ENCODE measurements at places on chromosomes 4 and X.

- no peak for DNase-seq
These were observed at the start of gene FAM149A for GRCh38 chr4:186104114-186104889. TSS of gene FAM149A (plus strand) at chr4:186104704.

DNA sequence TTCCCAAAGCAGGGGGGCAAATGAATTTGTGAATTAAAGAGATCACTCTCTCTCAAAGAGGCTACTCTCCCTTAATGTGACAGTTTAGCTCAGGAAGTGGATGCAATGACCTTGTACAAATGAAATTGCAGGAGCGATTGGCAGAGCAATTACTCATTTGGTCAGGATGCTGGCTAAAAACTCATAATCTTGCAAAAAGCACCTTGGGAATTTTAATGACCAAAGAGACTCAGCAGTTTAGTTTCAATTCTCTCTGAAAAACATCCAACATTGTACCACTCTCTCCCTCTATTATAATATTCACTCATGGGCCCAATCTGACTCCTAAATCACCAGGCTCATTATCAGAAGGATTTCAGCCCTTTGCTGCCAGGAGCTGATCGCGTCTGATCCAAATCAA lies 26.1 kb downstream of the PDGFC start:
- no peak for DNase-seq

DNA sequence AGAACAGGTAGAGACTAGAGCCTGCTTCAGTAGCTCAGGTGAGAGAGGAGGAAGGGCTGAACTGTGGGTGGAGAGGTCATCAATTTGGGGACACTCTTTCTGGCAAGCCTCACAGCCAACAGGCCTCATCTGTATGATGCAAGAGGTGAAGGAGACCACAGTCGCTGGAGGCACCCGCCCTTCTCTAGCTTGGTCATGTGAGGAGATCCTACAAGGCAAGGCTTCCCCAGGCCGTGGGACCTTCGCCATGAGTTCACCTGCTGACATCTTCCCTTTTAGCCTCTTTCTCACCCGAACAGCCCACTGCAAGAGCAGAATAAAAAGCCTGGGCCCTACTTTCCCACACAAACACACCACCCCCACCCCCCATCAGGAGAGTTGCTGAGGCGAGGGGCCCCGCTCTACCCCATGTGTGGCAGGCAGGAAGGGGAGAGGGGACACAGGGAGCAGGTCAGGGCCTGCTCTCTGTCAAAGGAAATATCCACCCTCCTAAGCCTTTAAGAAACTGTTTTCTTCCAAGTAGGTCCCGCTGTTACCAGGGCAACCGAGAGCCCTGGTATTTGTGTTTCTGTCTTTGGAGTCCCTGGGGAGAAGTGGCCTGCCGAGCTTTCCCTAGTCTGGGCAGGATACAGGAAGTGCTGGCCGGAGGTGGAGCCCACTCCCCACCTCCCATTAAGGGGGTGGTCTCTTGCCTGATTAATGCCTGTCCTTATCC lies 8.1 kb downstream of the RTL5 start:
- DNase-seq = no peak

GRCh38 chr4:7938609-7939376 lies 868 bp downstream of the AFAP1 start:
- no peak for DNase-seq

DNA sequence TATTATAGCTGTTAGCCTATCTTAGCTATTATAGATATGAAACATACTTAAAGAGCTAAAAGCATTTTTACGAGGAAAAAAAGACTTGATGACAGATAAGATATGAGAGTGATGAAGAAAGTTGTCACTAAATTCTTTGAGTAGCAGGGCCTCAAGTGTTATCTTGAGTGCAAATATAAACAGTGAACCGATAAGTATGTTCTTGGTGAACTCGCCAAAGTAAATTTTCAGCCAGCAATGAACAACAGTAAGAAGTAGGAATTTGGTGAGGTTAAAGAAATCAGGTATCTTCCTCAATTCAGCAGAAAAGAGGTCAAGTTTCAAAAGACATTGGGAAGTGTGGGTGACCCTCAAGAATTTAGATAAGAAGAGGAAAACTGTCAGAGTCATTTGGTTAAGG lies 471.8 kb upstream of the FTHL17 start:
- DNase-seq = no peak

DNA sequence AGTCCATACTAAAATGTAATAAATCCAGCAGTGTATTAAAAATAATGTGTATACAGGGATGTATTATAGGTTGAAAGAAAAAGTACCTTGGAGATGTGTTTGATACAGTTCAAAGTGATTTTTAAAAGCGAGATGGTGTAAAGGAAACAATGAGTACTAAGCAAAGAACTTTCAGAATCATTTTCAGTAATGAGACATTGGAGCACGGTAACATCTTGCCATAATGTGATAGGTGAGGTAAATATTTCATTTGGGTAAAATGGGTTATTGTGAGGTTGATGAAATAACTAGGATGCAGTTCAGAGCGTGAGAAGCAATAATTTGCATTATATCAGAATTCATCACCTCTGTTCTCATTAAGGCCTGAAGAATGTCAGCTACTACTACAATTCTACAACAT lies 25.9 kb downstream of the EIF2S3 start:
- no peak for DNase-seq

- no peak for DNase-seq
These were observed 42.0 kb upstream of the FBXW7 start for GRCh38 chr4:152577708-152578396.

DNA sequence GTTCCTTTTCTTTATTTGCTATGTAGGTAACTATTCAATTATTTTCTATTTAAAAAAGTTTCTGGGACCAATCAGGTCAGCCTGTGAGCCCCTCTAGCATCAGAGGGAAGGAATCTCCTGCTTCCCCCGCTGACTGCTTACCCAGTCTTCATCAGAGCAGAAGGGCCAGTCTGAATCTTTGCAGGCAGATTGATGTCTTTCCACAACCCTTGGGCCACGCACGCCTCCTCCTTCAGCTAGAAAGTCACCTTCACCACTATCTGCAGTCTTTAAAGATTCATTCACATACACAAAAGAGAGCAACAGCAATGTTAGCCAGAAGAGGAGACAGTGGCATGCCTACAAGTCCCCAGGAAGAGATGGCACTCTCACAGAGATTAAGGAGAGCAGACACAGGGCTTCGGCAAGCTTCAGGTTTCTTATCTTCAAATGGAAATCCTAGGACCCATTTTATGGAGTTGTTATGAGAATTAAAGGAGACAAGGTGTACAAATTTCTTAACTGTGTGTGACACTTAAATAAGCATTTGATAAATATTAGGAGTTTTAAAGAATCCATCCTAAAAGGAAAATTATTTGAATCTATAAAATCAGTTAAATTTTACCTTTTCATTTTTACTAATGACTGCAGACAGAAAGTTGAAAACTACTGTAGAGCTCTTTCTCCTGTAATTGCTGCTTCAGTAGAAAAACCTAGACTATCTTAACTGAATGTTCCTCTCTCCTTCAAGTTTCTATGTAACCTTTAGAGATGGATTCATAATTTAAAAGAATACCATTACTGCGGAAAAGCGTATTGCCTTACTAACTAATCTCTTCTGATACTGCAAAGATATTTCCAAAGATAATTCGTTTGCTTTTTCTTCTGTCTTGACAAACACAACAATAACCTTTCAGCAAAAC lies 995 bp downstream of the FGA start:
- no peak for DNase-seq

GRCh38 chrX:72409993-72410392 lies 104.3 kb upstream of the CITED1 start:
- no peak for DNase-seq

- no peak for DNase-seq
These were observed 90.1 kb downstream of the CEP44 start for GRCh38 chr4:174373821-174374220.

- DNase-seq = no peak
These were observed 1.8 kb upstream of the FAM50A start for GRCh38 chrX:154441984-154442707.

DNA sequence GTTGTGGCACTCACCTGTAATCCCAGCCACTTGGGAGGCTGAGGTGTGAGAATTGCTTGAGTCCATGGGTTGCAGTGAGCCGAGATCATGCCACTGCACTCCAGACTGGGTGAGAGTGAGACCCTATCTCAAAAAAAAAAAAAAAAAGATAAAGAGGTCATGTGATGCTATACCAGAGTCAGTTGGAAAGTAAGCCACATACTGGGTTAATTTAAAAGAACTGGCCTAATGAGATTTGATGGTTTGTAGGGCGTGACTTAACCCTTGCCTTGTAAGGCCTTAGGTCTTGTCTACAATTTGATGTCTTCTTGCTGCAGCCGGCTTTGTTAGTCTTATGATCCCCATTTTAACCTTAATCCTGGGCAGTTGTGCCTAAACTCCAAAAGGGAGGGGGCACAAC lies 5.2 kb downstream of the MGST2 start:
- no peak for DNase-seq

DNA sequence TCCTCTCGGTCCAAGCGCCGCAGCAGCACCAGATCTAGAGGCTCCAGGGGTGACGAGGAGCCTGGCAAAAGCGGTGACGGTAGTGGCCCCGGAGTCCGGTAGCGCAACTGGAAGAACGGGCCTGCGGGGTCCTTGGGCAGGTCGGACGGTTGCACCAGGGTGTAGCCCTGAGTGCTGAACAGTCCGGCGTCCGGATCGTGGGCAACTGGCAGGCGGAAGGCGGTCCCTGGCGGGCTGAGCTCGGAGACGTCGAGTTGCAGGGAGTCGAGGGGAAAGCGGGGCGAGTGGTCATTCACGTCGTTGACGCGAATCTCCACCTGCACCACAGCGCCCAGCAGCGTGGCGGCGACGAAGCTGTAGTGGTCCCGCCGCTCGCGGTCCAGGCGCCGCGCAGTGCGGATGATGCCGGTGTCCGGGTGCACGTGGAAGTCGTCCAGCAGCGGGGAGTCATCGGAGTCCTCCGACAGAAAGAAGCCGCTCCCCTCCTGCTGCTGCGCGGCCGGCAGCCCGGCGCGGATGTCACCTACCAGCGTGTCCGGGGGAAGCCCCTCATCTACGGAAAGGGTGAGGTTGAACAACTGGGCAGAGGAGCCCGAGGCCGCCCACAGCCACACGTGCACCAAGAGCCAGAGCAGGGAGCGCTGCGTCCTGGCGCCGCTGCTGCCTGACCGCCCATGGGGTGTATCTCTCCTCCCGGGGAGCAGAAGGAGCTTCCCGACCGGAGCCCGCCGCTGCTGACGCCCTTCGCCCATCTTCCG lies 837 bp downstream of the DCHS2 start:
- DNase-seq = no peak
